Activated T-cell treated with anti-CD3 and anti-CD28 coated beads, Interleukin-2, amount 50 U/mL, for 24 hours (primary cell): ENCODE measurements at places on chromosomes 16 and 17.

GRCh38 chr17:56038131-56038530 is 115.1 kb upstream of the ANKFN1 start:
- no peak for DNase-seq

DNA sequence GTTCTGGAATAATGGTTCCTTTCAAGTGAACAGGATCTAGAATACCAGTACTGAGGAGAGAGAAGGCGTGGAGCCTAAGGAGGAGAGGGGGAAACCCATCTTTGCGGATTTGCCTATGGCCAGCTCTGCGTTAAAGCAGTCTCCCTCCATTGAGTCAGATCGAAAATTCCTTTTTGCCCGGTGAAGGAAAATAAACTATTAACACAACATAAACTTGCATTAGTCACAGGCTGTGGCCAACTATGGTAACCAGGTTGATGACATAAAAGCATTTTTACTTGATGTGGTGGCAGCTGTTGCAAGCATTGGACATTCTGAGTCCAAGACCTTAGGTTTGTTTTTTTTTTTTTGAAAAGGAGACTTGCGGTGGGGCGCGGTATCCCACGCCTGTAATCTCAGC is 8.9 kb downstream of the LDAF1 start:
- DNase-seq: no peak

DNA sequence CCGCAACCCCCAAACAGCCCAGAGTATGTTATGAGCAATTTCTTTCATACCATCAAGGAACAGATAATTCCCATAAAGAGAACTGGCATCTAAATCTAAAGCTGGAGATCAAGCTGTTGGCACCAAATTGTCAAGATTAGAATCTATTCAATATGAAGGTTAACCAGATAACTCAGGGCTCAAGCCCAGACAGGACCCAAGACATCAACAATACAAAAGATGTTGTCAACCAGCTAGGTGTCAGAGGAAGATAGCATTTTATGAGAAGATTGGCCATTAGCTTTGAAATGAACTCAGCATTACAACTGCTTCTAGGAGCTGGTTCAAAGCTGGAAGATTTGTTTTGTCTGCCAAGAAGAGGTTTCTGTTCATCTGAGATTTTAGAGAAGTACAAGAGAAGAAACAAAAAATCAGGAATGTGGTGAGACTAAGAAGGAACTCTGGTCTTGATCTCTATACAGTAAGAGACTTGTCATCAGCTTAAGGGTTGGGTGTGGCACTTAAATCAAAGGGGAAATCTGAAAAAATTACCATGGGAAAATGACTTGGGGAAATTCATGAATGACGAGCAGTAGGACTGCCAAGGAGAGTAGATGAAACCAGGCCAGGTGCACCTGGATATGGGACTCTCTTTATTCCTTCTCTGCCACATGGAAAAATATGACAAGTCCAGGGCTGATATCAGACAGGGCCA is 64.2 kb upstream of the COX10 start:
- DNase-seq: no peak

DNA sequence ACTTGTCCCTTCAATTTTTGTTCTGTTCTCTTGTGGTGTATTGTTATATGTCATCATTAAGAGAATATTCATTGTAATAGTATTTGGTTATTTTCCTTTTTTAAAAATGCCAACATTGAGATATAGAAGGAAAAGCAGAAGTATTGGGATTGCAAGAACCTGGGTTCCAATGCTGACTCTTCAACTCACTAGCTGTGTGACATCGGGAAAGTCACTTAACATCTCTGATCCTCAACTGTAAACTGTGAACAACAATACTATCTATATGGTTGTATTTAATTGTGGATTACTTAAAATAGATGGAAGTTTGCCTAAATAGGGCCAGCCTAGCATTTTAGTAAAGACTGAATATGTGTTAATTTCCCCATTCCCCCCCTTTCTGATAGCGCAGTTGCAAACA is 55.8 kb downstream of the TMEM186 start:
- DNase-seq: no peak

GRCh38 chr16:65672960-65673359 is 551.1 kb upstream of the CDH11 start:
- no peak for DNase-seq

DNA sequence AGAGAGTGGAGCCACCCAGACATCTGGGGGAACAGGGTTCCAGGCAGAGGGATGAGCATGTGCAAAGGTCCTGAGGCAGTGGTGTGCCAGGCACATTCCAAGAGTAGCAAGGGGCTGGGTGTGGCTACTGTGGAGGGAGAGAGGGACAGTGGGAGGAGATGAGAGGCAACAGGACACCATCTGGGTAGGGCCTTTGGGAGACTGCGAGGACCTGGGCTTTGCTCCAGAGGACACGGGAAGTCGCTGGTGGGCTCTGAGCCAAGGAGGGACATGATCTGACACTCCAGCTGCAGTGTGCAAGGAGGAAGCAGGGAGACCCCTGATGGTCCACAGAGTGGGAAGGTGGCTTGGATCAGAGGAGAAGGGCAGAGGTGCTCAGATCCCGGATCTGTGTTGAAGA is 56.7 kb upstream of the MED9 start:
- no peak for DNase-seq

DNA sequence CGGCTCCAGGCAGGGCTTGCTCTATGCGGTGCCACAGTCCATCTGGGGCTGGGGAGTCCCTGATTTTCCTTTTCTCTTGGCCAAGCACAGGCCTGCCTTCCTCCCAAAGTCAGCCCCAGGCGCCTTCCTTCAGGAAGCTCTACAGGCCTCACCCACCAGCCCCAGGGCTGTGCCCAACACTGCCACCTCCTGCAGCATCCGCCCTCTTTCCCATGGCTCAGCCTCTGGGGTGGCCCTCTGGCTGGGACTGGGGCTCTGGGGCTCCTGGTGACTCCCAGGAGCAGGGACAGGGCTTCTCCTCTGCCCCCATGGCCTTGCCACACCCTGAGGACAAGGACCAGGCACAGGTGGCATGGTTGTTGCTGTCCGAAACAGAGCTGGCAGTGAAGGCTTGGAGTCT is 817 bp downstream of the ITGB4 start:
- no peak for DNase-seq

- no peak for DNase-seq
Measured at GRCh38 chr17:5560361-5560988, 23.8 kb downstream of the NLRP1 start.

GRCh38 chr16:1645914-1646525 is 32.1 kb upstream of the JPT2 start:
- DNase-seq: peak; percentile 45

DNA sequence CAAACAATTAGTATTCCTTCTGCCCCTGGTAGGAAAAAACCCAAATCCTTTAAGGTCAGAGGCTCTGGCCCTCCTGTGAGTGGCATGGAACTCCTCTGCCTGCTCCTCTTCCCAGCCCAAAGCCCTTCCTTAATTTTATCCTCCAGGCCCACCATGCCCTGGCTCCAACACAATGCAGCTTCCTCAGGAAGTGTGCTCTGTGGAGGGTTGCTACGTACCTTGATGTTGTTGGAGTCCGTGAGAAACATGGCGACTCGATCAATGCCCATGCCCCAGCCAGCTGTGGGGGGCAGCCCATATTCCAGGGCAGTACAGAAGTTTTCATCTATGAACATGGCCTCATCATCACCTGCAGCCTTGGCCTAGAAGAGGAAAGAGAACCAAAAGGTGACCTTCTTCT is 5.3 kb upstream of the ADAT1 start:
- DNase-seq: no peak

DNA sequence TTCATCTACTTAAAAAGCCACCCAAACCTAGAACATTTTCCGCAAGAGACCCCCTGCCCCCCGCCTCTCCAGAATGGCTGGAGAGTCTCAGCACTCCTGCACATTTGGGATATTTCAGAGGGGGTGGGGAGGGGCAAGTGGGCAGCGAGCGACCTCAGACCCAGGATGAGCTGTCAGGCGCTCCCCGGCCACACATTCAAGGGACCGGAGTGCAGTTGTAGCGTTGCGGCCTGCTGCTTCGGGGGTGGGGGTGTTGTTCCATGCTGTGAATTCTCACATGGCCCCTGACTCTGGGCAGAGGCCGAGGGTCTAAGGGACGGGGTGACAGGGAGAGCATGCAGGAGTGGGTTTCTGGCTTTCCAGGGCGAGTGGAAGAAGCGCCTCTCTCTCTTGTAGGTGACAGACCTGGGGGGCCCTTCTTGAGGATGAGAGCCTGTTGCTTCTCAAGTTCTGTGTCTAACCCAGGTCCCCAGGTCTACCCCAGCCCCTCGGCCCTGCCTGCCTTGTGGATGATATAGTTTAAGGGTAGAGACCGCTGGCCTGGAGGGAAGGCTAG is 231.2 kb downstream of the SEC14L1 start:
- no peak for DNase-seq

DNA sequence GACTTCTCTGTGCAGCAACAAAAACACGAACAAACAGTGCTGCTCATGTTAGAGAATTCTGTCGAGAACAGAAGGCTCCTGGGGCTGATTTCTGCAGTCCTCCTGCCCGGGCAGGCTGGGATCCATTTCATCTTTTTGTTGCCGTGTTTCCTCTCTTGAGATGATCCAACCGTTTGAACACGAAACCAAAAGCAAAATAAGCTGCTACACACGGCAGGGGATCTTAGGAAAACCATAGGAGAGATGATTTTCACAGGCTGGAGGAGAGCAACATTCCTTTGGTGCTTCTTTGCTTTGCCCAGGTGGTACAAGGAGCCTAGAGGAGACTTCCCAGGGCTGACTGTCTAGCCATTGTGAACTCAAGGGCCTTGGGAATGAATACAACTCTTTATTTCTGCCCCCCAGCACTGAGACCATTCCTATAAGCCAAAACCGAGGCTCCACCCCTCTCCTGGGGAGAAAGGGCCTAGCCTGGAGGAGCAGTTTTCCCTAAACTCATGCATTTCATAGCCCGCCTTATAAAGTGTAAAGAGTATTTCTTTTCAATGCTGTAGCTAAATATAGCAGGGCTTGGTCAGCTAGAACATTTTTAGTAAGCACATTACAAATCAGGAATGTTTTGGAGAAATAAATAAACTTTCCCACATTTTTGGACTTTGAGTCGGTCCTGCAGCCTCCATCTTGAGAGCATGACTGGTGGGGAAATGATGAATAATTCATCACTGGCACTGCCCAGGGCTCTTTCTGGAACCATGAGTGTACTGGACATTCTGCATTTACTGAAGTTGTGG is 7.7 kb downstream of the FOXL1 start:
- no peak for DNase-seq

- no peak for DNase-seq
Measured at GRCh38 chr17:28702026-28702751, 9.5 kb downstream of the PROCA1 start.
